ENCODE measurements at places on chromosomes 5 and 9.

DNA sequence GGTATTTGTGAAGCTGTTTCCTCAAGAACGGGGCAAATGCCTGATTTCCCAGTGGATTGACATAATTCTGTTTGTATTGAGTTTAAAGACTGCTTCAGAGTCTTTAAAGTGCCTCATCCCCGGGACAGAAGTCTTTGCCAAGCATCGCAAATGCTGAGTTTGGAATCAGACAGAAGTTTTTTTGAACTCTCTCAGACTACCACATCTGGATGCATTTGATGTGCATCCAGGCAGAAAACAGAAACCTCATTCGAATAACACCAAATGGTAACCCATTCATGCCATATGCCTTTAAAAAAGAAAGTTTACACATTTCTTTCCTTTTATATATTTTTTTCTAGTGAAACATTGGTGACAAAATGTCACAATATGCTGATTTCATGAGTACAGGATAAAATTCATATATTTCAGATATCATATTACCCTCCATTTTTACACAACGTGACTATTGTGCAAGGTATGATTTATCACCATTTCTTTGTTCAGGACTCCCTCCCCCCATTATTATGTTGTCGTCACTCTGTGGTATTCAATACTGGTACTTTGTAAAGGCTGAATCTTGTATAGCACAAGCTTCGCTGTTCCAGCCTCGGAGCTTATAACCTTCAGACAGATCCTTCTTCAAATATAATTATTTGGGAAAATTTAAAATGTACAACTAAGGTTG lies 91.1 kb downstream of the ZNF608 start:
- no peak for DNase-seq

DNA sequence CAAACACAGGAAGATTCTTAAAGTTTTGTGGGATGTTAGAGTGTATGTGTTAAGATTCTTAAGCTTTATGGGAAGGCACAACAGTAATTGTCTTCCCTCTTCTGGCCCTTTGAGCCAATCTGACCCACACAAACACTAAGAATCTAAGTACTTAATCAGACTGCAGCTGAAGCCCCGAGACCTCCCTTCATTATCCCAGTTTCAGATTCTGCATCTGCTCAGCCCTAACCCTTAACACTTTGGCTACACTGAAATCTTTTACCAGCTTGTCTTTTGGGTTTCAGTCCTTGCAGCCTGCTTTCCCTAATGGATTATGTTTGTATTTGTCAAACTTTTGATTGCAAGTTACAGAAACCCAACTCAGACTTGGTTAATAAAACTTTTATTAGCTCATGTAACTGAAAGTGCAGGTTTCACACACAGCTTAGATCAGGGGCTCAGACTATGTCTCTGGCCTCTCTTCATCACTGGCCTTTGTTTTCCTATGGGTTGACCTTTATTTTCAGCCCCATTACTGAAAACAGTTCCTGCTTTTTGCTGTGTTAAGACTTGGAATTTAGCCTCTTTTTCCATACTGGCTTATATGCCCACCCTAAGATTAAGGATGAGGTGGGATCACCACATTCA lies 71.5 kb downstream of the COX7C start:
- DNase-seq: no peak

- no peak for DNase-seq
Observed at GRCh38 chr9:27404661-27405060, 107.7 kb upstream of the EQTN start.

- DNase-seq: no peak
Observed at GRCh38 chr5:132437604-132438266, 52.8 kb downstream of the IRF1 start.

DNA sequence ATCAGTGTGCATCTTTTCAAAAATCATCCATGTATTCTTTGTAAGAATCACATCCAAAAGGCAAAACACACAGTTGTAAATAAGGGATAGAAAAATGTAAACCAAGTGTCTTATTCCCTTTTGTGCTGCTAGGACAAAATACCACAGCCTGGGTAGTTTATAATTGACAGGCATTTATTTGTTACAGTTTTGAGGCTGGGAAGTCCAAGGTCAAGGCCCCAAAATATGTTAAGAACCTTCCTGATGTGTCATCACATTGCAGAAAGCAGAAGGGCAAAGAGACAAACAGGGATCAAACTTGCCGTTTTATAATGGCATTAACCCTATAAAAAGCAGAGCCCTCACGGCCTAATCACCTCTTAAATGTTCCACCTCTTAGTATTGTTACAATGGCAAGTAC lies 364.8 kb downstream of the MED10 start:
- no peak for DNase-seq

DNA sequence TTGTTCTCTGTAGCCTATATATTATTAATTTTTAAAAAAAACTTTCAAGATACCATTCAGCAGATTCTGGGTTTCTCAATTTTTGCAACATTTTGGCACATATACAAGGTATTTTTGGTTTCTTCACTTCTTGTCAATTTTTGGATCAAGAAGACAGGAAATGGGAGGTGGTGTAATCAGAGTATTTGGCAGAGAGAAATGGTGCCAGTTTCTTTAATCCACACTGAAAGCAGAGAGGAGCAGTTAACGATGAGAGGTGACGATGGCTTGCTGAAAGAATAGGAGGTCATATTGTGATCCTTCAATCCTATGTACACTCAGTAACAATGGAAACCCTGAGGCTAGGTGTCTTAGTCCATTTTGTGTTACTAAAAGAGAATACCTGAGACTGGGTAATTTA lies 16.4 kb downstream of the NNT start:
- no peak for DNase-seq

DNA sequence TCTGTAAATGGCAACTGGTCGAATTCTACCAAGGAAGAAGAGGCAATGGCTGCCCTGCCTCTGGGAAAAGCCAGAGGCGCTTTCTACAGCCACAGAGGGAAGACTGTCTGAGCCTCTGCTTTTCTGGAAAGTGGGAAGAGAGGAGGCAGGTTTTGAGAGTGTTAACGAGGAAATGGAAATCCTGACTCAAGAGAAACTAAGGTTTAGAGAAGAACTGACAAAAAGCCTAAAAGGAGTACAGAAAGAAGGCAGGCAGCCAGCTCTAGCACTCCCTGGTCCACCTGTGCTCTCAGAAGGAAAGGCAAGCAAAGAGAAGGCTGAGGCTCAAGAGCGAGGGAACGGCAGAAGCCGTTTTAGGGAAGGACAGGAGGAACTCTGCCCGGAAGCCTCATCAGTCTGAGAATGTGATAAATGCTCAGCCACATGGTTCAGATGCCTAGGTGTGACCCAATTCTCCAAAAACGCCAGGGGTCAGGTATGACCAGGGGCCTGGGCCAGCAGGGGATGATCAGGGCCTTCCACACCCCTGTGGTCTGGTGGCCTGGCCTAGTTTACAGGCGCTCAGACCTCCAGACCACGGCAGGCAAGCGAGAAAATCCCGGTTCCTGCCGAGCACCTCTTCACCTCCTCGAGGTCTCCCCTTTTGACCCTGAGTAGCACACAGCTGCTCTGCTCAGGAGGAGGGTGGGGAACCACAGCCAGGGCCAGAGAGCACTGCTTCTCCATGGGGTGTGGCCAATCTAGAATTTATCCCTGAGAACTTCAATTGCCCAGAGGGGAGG lies 79.9 kb upstream of the FBXW11 start:
- no peak for DNase-seq

DNA sequence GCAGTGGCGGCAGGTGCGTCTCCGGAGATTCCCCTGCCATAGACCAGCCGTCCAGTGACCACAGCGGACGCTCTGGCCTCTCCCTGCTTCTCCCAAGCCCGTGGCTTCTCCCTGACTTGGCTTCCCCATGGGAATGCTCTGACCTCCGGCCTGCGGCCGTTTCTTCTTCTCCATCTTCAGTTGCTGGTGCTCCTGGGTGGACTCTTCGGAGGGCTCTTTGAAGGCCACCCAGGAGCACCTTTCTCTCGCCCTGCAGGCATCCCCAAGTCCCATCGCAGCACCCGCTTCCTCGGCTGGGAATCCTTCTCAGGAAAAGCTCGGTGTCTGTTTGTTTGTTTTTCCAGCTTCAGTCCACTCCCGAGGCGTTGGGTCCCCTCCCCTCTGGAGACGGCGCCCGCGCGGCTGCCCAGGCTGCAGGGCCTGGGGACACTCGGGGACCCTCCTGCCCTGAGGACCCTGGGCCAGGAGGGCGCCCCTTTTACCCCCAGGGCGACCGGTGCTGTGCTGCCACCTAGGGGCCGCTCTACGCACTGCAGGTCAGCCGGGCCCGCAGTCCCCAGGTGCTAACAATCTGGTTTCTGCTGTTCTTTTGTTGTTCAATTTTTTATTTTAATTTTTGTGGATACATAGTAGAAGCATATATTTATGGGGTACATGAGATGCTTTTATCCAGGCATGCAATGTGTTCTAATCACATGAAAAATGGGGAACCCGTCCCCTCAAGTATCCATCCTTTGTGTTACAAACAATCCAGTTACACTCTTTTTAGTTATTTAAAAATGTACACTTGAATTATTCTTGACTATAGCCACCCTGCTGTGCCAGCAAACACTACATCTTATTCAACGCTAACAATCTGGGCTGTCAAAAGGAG lies 197.9 kb upstream of the ADAMTS16 start:
- no peak for DNase-seq

All from epithelial cell of prostate (primary cell).